ENCODE measurements at places on chromosomes 6 and 20.

DNA sequence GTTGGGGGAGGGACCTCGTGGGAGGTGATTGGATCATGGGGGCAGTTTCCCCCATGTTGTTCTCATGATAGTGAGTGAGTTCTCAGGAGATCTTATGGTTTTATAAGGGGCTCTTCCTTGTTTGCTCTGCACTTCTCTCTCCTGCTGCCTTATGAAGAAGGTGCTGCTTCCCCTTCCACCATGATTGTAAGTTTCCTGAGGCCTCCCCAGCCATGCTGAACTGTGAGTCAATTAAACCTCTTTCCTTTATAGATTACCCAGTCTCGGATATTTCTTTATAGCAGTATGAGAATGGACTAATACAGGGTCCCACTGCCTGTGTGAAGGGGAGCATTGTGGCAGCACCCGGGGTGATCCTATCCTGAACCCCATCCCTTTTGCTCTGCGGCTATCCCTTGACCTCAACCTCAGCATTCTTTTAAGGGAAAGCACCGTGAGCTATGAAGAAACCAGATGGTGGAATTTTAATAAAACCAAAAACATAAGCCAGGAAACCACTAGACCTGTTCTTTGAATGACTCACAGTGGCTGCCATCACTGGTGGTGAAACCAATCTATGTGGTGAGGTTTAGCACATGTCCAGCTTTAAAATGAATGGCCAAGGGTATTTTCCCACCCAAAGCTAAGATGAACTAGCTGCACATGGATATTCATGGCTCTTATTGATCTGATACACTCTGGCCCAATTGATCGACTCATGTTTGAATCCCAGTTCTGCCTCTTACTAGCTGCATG is 62.2 kb downstream of the ZDHHC14 start:
- no peak for DNase-seq

DNA sequence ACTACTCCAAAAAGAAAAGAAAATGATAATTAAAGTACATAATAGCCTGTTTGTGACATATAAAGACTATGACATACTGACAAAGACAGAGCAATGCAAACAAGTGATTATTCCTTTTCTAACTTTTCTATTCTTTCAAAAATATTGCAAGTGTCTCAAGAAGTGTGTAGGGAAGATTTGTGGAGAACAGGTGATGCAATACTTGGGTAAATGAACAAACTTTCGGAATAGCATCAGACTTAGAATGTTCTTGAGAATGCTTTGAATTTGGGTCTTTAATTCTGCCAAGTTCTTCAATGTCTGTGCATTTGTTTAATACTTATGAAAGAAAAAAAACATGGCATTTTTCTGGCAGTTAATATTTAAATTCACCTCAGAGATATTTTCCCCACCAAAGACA is 40.0 kb upstream of the TRDN start:
- no peak for DNase-seq

GRCh38 chr6:35427851-35428321 is 24.3 kb upstream of the FANCE start:
- DNase-seq = no peak

DNA sequence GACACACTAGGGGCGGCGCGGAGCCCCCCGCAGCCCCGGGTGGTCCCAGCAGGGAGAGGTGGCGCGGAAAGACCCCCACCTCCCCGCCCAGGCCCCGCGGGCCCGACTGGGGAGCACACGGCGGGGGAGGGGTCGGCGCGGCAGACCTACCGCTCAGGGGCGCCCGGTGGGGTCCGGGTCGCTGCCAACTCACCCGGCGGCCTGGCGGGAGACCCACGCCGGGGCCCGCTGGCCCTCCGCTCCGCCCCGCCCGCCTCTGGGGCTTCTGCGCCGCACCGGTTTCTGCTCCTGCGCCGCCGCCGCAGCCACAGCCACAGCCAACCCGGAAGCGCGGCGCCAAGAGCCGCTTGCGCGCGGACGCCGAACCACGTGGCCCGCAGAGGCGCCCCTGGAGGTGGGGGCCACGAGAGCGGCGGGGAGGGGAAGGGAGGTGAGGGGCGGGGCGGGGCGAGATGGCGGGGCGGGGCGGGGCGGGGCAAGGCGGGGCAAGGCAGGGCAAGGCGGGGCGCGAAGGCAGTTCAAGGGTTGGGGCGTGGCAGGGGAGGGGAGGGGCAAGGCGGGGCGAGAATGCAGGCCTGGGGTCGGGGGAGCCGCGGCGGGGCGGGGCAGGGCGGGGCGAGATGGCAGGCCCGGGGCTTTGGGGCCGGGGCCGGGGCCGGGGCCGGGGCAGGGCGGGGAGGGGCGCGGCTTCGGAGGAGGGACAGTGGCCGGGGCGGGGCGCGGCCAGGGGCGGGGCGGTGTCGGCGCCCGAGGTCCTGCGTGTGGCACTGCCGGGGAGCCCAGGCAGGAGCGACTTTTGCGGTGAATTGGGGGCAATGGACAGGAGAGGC is at the start of gene ZBTB24:
ZBTB24 (minus strand) TSS at position 315 of the 830 bp plus-strand sequence. CDS start 1,193 bp downstream, outside the sequence.
- peak; percentile 80 for DNase-seq

GRCh38 chr6:159267165-159267564 is 98.0 kb downstream of the FNDC1 start:
- no peak for DNase-seq

All from stimulated activated CD4-positive, alpha-beta T cell treated with anti-CD3 and anti-CD28 coated beads, Interleukin-15, amount 100 ng/mL, for 1 hour (primary cell).